ENCODE measurements at places on chromosomes 5 and 9.

GRCh38 chr5:179261301-179262125 lies 83.7 kb downstream of the ADAMTS2 start:
- H3K36me3 ChIP-seq, result no peaks in the 10 kb centered on the region
- DNase-seq, result no peak
- H3K4me3 ChIP-seq, result no peak overlapping the region
- no peaks in the 10 kb centered on the region for H3K4me1 ChIP-seq
- no peak overlapping the region for H3K27ac ChIP-seq
- no peaks in the 10 kb centered on the region for H3K27me3 ChIP-seq

- H3K27me3 ChIP-seq, result no peaks in the 10 kb centered on the region
- H3K27ac ChIP-seq, result peak overlapping the region; percentile 90
- H3K4me1 ChIP-seq, result peaks cover 59% of the 10 kb centered on the region
- H3K4me3 ChIP-seq, result peak overlapping the region; percentile 74
These were observed 12.6 kb upstream of the TNIP1 start for GRCh38 chr5:151093476-151093889.

- DNase-seq, result no peak
- H3K4me3 ChIP-seq, result no peak overlapping the region
- H3K4me1 ChIP-seq, result no peaks in the 10 kb centered on the region
- no peak overlapping the region for H3K27ac ChIP-seq
These were observed 25.6 kb downstream of the PPWD1 start for GRCh38 chr5:65588694-65589093.

- no peak for DNase-seq
- peak overlapping the region; percentile 47 for H3K27ac ChIP-seq
- peaks cover 15% of the 10 kb centered on the region for H3K36me3 ChIP-seq
- no peaks in the 10 kb centered on the region for H3K27me3 ChIP-seq
These were observed 21.4 kb downstream of the DIAPH1 start for GRCh38 chr5:141597394-141597793.

DNA sequence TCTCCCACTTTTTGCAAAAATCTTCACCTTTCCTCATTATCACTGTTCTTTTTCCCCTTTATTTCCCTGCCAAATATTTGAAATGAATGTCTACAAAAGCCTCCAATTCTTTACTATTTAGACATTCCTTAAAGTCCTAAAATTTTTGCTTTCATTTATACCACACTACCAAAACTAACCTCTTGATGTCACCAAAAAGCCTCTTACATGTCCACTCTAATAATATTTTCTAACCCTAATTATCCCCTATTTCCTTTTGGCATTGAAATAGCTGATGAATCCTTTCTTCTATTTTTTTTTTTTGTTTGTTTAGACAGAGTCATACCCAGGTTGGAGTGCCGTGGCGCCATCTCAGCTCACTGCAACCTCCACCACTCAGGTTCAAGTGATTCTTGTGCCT lies 32.3 kb upstream of the NRG2 start:
- peaks cover 33% of the 10 kb centered on the region for H3K27me3 ChIP-seq
- no peak overlapping the region for H3K27ac ChIP-seq
- no peak for DNase-seq
- H3K4me1 ChIP-seq, result peaks cover 2% of the 10 kb centered on the region
- H3K36me3 ChIP-seq, result no peaks in the 10 kb centered on the region

DNA sequence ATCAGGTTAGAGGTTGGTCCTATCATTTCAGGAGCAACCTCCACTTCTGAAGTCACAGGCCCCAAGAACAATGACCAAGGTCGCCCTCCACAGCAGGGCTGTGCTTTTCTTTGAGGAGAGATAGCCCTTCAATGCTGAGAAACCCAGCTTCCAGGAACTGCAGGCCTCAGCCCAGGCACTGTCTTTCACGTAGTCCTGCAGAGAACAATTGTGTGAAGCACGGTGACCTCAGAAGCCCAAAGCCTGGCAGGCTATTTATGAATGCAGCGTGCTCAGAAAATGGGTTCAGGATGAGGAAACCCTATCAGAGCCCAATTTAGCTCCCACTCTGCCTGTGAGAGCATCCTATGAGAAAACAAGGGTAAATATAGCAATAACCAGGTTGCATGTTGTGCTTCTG lies 388.3 kb downstream of the PLK2 start:
- H3K27ac ChIP-seq, result no peak overlapping the region
- peaks cover 3% of the 10 kb centered on the region for H3K27me3 ChIP-seq
- no peaks in the 10 kb centered on the region for H3K36me3 ChIP-seq

- no peak for DNase-seq
- peaks cover 7% of the 10 kb centered on the region for H3K27me3 ChIP-seq
- no peak overlapping the region for H3K4me3 ChIP-seq
These were observed 13.0 kb downstream of the CXXC5 start for GRCh38 chr5:139660923-139661814.

GRCh38 chr5:117204404-117204803 lies 629.8 kb upstream of the SEMA6A start:
- no peak overlapping the region for H3K27ac ChIP-seq
- DNase-seq, result no peak
- H3K4me3 ChIP-seq, result no peak overlapping the region

DNA sequence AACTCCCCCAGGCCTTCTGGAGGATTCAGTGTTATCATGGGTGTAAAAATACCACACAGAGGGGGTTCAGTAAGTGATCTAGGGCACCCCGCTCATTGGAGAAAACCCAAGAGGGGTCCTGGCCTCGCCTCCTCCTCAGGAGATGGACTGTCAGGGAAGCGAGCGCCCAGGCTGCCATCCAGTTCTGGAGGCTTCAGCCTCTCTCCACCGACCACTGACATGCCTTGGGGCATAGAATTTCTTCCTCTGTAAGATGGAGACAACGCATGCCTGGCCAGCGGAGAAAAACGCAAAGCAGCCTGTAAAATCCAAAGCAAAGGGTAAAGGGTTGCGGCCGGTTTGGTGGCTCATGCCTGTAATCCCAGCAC lies 165.4 kb downstream of the COL23A1 start:
- H3K27me3 ChIP-seq, result no peaks in the 10 kb centered on the region
- no peaks in the 10 kb centered on the region for H3K4me1 ChIP-seq
- H3K4me3 ChIP-seq, result no peak overlapping the region

DNA sequence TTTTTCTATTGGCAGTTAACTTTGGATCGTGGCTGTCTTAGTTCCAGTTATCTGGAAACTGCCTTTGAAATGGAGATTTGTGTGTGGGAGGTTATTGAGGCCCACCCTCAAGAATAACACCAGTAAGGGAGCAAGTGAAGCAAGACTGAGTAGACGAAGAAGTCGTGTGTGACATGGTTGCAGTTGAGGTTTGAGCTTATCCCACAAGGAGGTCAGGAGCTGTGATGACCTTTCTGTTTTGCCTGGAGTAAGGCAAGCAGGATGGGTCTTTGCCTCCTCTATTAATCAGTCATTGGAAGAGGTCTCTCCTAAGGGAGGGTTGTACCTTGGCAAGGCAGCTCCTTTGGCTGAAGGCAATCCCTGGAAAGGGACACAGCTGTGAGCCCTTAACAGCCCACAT lies 49.6 kb upstream of the CTXN3 start:
- peaks cover 14% of the 10 kb centered on the region for H3K27me3 ChIP-seq
- no peak for DNase-seq

DNA sequence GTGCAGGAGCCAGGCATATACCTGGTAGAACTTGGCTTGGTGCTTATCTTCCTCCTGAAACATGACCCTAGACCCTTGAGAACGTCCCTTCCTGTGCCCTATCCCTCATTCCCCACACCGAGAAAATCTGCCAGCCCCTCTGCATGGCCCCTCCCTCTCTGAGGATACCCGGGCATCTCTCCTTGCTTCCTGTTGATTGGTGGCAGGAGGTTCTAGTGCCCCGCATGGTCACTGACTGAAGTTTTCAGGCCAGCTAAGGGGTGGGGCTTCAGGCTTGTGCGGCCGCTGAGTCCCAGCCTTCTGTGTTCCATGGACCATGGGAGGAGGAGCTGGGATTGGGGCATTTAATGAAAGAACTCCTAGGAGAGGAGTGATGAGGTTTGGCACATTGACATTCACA lies 22.8 kb downstream of the IGIP start:
- no peaks in the 10 kb centered on the region for H3K36me3 ChIP-seq
- peaks cover 8% of the 10 kb centered on the region for H3K4me1 ChIP-seq
- H3K4me3 ChIP-seq, result no peak overlapping the region
- DNase-seq, result no peak

GRCh38 chr9:98132158-98132557 lies 13.1 kb upstream of the TRIM14 start:
- H3K27ac ChIP-seq, result no peak overlapping the region
- H3K4me3 ChIP-seq, result no peak overlapping the region
- no peak for DNase-seq
- peaks cover 10% of the 10 kb centered on the region for H3K4me1 ChIP-seq

GRCh38 chr5:173834071-173834771 lies 53.9 kb upstream of the CPEB4 start:
- no peak for DNase-seq
- H3K4me3 ChIP-seq, result no peak overlapping the region
- H3K4me1 ChIP-seq, result no peaks in the 10 kb centered on the region
- peaks cover 2% of the 10 kb centered on the region for H3K27me3 ChIP-seq
- no peaks in the 10 kb centered on the region for H3K36me3 ChIP-seq

DNA sequence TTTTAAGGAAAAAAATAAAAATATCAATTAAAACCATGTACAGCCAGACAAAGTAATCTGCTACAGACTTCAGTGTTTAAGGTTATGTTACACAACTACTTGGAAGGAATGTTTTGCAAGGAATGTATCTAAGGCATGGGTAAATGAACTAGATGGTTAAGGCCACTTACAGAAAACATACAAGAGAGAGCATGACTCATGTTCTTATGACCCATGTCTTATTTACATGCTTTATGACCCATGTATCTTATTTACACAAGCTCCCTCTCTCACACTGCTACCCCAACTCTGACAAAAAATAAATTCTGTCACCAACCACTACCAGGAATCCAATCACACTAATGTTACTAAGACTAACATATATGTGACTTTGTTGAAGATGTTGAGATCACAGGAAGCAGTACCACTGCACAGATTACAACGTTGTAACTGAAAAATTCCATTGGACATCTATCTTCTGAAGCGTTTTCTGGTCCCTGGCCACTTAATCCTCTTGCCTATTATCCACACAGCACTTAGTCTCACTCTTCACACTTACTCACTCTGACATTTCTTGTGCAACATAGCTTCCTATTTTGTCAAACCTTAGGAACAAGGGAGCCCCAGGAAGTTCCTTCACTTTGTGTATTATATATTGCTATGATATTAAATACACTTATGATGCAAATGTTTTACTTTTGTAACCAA lies 1630.1 kb upstream of the C9orf72 start:
- H3K4me1 ChIP-seq, result no peaks in the 10 kb centered on the region
- H3K4me3 ChIP-seq, result no peak overlapping the region
- no peaks in the 10 kb centered on the region for H3K36me3 ChIP-seq
- DNase-seq, result no peak
- no peaks in the 10 kb centered on the region for H3K27me3 ChIP-seq
- H3K27ac ChIP-seq, result no peak overlapping the region

- no peaks in the 10 kb centered on the region for H3K27me3 ChIP-seq
- H3K4me3 ChIP-seq, result no peak overlapping the region
- H3K36me3 ChIP-seq, result peaks cover 19% of the 10 kb centered on the region
- DNase-seq, result no peak
These were observed 8.2 kb upstream of the AHRR start for GRCh38 chr5:313265-313664.

GRCh38 chr5:138745268-138745667 lies 8.0 kb upstream of the CTNNA1 start:
- peaks cover 17% of the 10 kb centered on the region for H3K4me1 ChIP-seq
- peak overlapping the region; percentile 5 for H3K27ac ChIP-seq
- no peaks in the 10 kb centered on the region for H3K36me3 ChIP-seq

DNA sequence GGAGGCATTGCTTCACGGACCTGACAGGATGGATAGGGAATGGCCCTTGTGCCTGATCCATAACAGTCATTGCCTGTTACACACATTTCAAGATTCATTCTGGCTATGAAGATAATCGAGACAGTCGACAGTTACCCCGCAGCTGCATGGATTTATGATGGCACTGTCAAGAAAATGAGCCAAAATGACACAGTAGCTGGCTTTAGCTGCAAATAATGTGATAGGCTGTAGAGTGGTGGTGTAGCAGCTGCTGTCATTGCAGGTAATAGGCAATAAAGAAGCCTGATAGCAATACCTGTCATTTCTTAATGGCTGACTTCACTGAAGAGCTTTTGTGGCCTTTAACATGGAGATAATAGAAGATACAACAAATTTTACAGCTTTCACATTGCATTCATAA lies 1085.2 kb upstream of the ARRDC3 start:
- H3K27ac ChIP-seq, result no peak overlapping the region
- H3K36me3 ChIP-seq, result no peaks in the 10 kb centered on the region
- no peak overlapping the region for H3K4me3 ChIP-seq
- no peaks in the 10 kb centered on the region for H3K4me1 ChIP-seq
- H3K27me3 ChIP-seq, result no peaks in the 10 kb centered on the region

DNA sequence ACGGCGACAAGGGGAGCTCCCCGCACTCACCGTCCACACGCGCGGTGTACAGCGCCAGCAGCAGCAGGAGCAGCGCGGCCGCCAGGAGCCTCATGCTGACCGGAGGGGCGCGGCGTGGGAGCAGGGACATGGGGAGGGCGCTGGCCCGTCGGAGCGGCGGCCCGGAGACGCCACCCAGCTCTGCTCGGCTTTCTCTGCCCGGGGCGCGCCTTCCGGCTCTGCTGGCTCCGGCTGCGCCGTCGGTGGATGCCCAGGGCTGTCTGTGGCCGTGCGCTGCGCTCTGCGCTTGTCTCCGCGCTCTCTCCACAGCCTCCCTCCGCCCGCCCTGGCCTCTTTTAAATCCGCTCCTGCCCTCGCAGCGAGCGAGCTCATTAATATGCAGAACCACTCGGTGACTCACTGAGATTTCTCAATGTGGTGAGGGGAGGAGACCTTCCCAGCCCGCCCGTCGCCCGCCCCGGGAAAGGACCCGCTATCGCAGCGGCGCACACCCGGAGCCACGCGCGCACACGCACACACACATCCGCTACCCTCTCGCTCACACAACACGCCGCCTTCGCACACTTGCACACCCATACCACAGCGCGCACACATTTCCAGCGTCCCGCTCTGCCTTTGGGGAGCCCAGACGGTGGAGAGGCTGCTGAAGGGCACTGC lies at the start of gene CXCL14:
Gene CXCL14 (minus strand): TSS at position 307 of the 657 bp plus-strand sequence. CDS start 213 bp downstream, at position 94.
- no peak within 1 kb of the TSS for H3K27ac ChIP-seq
- H3K27me3 ChIP-seq, result peaks cover 55% of the 10 kb centered on the region
- no peak within 1 kb of the TSS for H3K4me3 ChIP-seq
- H3K4me1 ChIP-seq, result no peaks in the 10 kb centered on the region
- no peak for DNase-seq

DNA sequence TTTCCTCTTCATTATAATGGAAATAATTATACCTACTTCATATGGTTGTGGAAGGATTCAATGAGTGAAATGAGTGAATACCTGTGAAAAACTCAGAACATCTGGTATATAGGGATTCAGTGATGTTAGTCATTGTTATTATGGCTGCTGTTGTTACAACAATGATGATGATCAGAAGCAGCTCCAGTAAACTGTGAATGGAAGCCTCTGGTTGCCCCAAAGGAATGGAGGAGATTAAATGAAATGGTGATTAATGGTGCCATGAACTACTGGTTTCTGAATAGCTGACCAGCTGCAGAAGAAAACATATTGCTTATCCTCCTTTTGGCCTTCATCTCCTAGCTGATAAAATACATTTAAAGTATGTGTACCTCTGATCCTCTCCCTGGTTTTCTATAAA lies 372.0 kb downstream of the ARHGEF28 start:
- H3K27me3 ChIP-seq, result peaks cover 4% of the 10 kb centered on the region
- no peak overlapping the region for H3K4me3 ChIP-seq
- H3K4me1 ChIP-seq, result no peaks in the 10 kb centered on the region
- H3K36me3 ChIP-seq, result no peaks in the 10 kb centered on the region

- H3K4me3 ChIP-seq, result no peak overlapping the region
- DNase-seq, result no peak
- H3K27ac ChIP-seq, result no peak overlapping the region
- no peaks in the 10 kb centered on the region for H3K27me3 ChIP-seq
- H3K36me3 ChIP-seq, result no peaks in the 10 kb centered on the region
These were observed 422.3 kb downstream of the TMEM232 start for GRCh38 chr5:110304176-110304575.

- no peaks in the 10 kb centered on the region for H3K4me1 ChIP-seq
- H3K36me3 ChIP-seq, result no peaks in the 10 kb centered on the region
- no peaks in the 10 kb centered on the region for H3K27me3 ChIP-seq
- H3K27ac ChIP-seq, result no peak overlapping the region
- DNase-seq, result no peak
These were observed 648.5 kb downstream of the BNC2 start for GRCh38 chr9:16221822-16222547.
